ENCODE measurements at places on chromosomes 13 and 19.

DNA sequence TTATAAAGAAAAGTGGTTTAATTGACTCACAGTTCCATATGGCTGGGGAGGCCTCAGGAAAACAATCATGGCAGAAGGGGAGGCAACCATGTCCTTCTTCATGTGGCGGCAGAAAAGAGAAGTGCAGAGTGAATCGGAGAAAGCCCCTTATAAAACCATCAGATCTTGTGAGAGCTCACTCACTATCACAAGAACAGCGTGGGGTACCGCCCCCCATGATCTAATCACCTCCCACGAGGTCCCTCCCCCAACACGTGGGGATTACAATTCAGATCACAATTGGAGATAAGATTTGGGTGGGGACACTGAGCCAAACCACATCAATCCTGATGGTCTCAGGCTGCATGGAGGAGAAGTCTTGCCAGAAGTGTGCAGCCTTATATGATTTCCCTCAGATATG is 26.0 kb downstream of the TM9SF2 start:
- no peak for DNase-seq

DNA sequence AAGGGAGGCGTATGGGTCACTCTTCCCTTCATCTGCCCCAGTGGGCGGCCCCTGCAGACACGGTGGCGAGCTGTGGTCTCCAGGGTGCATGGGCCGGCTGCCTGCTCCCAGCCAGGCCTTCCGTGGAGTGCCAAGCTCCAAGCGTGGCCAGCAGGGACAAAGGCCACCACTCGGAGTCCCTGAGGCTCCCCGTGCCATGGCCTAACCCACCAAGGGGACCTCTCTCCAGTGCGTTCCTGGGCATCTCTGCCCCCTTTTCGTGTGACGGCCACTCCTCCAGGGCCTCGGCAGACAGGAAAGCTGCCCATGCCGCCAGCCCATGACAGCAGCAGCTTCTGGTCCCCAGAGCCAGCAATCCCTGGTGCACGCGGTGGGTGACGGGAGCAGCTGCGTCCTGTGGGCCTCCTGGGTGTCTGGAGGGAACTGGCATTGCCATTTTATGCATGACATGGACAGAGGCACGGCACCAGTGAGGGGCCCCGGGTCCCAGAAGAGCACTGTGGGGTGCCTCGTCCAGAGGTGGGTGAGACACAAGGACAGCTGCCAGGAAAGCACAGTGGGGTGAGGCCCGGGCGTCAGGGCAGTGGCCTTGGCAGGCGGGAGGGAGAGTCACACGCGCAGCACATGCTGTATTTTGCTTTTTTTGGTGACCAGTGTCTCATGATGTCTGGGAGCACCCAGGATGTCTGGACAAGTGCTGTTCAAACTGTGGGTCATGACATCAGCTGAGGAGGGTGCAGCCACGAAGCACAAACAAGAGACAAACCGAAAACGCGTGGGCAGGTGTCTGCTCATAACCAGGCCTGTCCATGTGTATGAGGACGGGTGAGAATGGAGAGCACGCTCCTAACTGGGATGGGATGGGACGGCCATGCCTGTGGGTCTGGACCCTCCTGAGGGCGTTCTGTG is 32.3 kb downstream of the CEBPG start:
- no peak for DNase-seq

- DNase-seq = peak; percentile 83
Observed at GRCh38 chr19:49817964-49818648, at the start of gene MED25. TSS of gene MED25 (plus strand) at chr19:49818289. CDS start at chr19:49818342, 53 bp downstream.

DNA sequence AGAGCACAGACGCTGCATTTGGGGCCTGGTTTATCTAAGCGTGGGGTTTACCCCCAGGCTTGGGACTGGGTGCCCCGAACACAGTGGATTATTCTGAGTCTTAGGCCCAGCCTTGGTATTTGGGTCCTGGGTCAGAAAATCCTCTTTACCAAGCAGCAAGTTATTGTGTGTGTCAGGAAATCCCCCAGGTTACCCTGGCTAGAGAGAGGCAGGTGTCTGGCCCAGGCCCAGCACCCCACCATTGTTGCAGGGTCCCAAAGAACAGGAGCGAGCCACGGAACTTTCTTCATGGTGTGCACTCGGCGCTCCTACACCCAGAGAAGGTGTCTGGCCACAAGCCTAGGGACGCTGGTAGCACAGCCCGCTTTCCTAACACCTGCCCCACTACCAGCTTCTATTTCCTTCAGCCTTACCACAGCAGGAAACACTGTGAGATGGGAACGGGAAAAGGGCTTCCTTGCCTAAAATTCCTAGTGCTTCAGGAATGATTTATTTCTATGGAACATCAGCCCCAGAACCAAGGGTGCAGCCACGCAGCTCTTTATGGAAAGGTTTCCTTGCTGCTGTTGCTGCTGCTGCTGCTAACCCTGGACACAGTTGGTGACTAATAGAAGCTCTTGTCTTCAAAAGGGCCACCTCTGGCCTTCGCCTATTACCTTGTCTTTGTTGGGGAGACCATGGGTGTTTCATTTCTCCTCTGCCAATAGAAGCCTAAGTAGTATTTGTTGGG is 7.4 kb upstream of the CDX2 start:
- no peak for DNase-seq

DNA sequence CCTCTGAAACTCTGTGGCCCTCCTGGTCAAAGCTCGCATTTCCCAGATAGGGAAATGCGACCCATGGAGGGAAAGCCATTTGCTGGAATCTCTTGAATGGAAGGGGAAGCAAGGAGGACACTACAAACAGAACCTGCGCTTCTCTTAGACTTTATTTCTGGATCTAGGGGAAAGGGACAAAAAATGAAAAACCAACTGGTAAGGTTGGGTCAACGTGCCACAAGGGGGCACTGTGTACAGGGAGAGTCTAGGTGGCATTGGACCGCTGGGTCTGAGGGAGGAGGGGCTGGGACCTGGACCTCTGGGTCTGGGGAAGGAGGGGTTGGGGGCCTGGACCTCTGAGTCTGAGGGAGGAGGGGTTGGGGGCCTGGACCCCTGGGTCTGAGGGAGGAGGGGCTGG is 5.0 kb downstream of the KLK4 start:
- peak; percentile 16 for DNase-seq

DNA sequence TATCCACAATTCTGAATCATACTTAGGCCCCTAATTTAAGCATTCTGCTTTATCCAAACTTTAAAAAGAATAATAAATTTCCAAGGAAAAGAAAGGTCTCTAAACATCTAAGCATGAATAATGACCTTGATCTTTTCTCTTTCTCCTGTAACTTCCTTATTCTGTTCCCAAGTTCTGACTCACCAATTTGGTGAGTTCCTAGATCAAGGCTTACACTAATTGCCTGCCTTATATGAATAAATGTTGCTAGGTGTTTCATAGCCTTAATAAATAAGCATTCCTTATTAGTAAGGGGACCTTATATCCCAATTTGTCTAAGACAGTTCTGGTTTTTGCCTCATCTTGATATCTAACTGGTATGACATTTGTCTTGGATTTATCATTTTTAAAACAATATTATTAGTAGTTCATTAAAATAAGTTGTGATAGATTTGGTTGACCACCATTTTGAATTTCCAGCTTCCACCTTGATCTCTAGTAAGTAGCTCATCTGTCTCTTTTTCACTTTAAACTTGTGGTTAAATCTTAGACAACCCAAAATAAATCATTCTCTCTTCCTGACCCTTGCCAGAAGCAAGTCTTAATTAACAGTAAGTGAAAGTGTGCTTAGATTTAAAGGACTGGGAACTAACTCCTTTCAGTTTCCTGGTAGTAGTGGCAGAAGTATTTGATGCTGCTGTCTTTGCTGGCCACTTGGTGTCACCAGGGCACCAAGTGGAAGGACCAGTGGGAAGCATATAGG is 121.2 kb upstream of the MLNR start:
- DNase-seq = no peak

DNA sequence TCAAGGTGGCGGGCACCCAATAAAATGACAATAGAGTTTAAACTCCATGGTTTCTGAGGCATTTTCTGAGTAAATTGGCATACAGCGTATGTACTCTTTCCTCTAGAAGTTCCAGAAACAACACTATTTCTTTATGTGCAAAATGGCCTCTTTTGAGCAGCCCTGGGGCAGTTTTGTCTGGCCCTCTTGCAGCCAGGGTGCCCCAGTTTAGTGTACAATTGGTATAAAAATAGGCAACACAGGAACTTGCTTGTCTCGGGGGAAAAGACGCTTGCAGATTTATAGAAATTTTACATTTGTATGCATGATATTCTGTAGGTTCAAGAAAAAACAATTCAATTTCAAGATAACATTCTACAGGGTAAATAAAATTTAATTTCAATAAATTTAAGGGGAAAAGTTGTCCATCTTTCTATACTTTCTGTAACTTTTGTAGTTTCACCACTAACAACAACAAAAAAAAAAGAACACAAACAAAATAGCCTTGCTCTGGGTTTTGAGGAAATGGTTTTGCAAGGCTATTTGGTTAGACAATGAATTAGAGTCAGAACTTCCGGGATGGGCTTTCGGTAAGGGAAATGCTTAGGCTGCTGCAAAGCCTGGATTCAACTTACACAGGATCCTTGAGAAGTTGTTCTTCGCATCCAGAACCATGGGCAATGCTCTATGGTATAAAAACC is 45.3 kb downstream of the LRCH1 start:
- no peak for DNase-seq

DNA sequence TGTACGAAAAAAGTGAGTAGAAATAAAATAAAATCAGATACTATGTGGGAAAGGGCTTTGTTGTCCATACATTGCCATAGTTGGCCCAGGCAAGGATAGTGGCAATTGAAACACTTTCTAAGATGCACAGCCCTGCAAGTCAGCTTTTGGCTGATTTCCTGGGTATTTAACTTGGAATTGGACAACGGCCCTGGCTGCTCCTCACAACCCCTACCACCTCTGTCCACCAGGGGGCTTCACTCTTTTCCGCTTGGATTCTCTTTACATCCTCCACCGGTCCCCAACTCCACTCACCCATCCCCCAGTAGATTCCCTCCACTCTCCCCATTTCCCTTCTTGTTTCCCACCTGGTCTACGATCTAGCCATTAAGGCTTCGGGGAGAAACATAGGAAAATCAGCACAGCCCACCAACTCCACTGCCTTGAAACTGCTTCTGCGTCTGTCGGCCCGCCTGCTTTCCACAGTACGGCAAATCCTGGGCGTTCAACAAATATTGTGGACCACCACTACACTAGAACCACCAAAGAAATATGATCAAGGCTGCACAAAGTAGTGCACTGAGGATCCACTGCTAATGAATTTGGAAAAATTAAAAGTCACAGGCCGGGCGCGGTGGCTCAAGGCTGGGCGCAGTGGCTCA is 48.6 kb upstream of the GTF3A start:
- DNase-seq = peak; percentile 53

- DNase-seq = no peak
Observed at GRCh38 chr13:33345842-33346241, 60.3 kb upstream of the STARD13 start.

GRCh38 chr13:85970727-85971126 is 171.5 kb upstream of the SLITRK6 start:
- DNase-seq = no peak

DNA sequence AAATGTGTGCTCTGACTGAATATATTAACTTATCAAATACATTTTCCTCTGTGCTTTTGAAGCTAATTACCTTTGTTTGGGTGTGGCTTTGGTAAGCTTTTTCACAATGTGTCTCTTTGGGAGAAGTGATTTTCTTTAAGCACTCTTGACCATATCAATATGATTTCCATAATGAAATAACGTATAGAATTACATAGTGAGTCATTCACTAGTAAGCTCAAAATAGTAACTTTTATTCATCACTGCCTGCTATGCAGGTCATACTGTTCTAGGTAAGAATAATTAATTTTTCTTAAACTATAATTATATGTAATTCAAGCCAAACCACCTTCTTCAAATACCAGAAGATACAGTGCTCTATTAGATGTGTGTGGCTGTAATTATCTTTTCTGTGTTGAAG is 480.7 kb downstream of the MYO16 start:
- DNase-seq = no peak

GRCh38 chr13:50745542-50746115 is 97.9 kb downstream of the DLEU7 start:
- no peak for DNase-seq

GRCh38 chr19:46954993-46955812 is 64.4 kb upstream of the NPAS1 start:
- DNase-seq = peak; percentile 4

DNA sequence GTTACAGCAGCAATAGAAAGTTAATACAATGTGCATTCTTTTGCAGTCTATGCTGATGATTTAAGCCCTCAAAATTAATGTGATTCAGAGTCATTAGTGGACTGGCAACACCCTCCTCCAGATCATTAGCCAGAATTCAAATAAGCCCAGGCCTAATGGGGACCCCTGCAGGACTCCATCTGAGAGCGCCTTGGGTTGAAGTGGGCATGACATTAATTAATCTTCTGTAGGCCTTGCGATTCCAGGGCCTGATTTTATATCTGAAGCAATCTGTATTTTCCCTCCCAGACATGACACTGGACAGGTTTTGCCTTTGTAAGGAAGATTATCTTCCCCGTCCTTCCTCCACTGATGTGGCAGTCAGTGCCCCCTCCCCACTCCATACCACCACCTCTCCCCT is 442.9 kb downstream of the FOXO1 start:
- DNase-seq = no peak

DNA sequence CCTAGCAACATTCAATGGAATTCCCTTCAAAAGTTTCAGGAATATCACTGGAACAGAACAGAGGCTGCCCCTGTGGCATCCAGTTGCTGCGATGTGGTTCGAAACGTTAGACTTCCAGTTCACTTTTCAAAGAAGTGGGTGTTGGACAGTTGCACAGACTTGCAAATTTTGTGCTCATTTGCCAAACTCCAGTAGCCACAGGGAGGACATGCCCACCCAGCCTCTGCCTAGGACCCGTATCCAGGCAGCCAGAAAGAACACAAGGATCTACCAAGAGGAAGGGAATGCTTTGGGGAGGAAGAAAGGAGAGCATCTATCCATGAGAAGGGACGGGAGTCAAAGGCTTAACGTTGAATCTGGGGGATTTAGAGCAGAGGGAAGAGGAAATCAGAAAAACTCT is at the start of gene METTL21C:
Gene METTL21C, minus strand, starts transcription at position 108 of the 400 bp plus-strand sequence. CDS start 546 bp downstream, outside the sequence.
- DNase-seq = no peak

DNA sequence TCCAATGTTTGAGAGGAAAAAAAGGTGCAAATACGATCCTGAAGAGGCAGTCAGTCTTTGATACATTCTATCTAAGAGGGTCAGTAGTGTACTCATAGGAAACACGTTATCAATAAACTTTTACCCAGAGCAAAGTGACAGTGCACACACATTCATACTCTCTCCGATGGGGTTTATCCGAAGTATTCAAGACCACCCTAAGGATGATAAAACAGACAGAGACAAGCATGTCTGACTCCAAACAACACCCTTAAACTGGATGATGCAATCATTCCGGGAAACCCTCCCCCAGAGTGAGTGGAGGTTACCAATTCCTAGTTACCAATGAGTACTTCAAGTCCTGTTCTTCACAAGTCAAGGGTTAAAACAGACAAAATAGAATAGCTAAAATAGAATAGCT is 79.1 kb downstream of the DNAJC3 start:
- no peak for DNase-seq

GRCh38 chr19:50434525-50434924 is 1.8 kb downstream of the MYBPC2 start:
- no peak for DNase-seq

GRCh38 chr19:5958074-5958850 is 19.7 kb downstream of the RANBP3 start:
- no peak for DNase-seq

- DNase-seq = no peak
Observed at GRCh38 chr19:56112313-56112709, 8.8 kb downstream of the ZNF787 start.

GRCh38 chr13:113216254-113217048 is 7.0 kb downstream of the CUL4A start:
- DNase-seq = no peak

Measured in T-helper 9 cell (primary cell).